ENCODE measurements at places on chromosomes 6 and 20. TPM values are rescaled to one million over a fixed set of nuclear protein-coding genes. Genes with fewer than 3 reads are reported as not detected.

DNA sequence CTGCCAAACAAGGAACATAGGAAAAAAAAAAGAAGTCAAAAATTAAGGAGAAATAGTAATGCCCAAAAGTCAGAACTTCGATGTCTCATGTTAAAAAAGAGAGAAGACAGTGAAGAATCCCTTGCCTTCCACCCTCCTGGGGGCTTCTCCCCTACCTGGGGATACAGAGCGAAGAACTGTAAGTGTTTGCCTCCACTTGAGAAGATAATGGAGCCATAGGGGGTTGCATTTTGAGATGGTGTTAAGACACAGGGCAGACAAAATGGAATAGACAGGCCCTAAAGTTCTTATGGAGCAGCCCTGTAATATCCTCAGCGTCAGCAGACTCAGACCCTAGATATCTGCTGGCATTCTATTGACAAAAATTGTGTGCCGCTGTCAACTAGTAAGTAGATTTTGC, 222.2 kb upstream of the MAP3K7 start:
- no peak for DNase-seq

DNA sequence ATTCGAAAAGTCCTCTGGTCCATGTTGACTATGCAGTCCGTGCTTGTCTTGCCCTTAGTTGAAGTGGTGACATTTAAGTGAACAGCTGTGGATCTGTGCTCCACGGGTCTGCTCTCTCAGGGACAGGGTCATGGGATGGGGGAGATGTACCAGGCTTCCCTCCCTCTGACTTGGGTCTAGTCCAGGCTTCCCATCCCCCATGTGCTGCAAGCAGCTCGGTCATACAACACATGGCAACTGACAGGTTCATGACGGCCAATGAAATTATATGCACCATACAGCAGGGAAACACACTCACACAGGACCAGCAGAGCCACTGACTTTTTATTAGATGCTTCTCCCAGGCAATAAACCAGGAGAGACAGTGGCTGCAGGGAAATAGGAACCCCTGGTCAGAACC, 201.4 kb downstream of the PTPRT start:
- no peak for DNase-seq

- DNase-seq: no peak
Observed at GRCh38 chr6:82954356-82954755, 111.3 kb downstream of the UBE3D start.

DNA sequence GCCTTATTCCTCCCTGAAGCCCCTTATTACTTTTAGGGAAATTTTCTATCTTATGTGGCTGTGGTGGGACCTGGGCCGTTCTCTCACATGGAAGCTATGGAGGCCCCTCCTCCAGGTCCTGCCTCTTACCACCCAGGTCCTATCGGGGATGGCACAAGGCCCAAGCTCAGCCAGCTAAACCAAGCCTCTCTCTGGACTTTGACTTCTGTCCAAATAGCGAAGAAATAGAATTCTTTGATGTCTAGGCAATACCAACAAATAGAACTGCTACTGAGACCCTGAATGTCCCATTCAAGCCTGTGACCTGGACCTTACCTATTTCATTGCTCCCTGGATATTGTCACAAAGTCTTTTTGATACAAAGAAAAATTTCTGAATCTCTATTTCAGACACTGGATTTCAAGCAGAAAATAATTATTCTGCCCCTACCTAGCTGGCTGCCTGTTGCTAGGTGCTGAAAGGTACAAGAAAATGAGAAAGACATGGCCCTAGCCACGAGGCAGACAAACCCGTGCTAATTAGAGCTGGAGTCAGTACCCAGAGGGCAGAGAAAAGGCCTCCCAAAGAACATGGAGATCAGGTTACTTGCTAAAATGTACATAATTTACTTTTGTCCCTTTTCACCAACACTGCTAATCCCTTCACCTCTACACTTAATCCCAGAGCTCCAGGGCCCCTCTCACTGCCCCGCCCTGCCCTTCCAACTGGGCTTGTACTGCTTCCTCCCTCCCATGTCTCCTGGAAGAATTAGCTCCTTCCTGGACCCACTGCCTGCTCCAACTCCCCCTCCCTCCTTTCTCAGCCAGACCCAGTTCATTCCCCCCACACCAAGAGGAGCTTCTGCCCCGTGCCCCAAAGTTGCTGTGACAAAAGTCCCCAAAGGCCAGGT, 15.5 kb upstream of the NNAT start:
- DNase-seq: no peak

- DNase-seq: no peak
Observed at GRCh38 chr6:21022343-21023107, 488.3 kb downstream of the CDKAL1 start.

GRCh38 chr6:84973606-84974005, 209.2 kb upstream of the TBX18 start:
- no peak for DNase-seq

DNA sequence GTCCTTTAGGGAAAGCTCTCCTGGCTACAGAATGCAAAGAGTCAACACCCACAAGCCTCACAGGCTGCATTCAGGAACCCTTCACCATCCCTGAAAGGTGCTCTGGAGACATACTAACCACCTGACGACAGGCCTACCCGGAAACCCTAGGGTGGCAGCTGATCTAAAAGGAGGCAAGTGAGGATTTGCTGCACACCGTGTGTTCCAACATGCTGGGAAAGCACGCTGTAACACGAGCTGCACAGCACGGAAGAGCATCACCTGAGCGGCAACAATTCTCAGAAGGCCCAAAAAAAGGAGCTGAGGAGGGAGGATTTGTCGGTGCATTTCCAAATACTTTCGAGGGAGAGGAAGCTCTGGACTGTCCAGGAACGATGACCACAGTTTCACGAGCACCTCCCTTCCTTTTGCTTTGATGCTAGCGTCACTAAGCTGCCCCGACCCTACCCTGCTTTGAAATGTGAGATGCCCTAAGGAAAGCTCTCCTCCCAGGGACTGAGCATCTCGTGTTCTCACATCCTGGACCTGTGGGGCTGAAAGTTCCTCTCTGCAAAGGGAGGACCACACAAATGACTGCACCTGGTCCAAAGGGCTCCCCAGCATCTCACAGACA, 87.0 kb downstream of the PPP1R3G start:
- DNase-seq: no peak

The SEMG2 gene
- total RNA-seq: not detected

The CDSN gene
- not detected for total RNA-seq

The SLC26A8 gene
- total RNA-seq: 0.80 TPM
